ENCODE measurements at places on chromosomes 7 and 10.

- no peak for DNase-seq
These were observed 102.3 kb downstream of the KLF6 start for GRCh38 chr10:3682745-3683144.

- DNase-seq = peak; percentile 1
These were observed 655.0 kb upstream of the ADARB2 start for GRCh38 chr10:2392145-2392812.

GRCh38 chr10:17607603-17608332, 9.4 kb downstream of the HACD1 start:
- peak; percentile 57 for DNase-seq

GRCh38 chr10:11647676-11648075, 36.2 kb upstream of the USP6NL start:
- no peak for DNase-seq

- DNase-seq = no peak
These were observed 115.8 kb upstream of the TCERG1L start for GRCh38 chr10:131427281-131427680.

GRCh38 chr10:132115732-132116131, 50.0 kb downstream of the JAKMIP3 start:
- DNase-seq = peak; percentile 18

GRCh38 chr10:45557275-45557905, 115.2 kb downstream of the ZFAND4 start:
- no peak for DNase-seq

DNA sequence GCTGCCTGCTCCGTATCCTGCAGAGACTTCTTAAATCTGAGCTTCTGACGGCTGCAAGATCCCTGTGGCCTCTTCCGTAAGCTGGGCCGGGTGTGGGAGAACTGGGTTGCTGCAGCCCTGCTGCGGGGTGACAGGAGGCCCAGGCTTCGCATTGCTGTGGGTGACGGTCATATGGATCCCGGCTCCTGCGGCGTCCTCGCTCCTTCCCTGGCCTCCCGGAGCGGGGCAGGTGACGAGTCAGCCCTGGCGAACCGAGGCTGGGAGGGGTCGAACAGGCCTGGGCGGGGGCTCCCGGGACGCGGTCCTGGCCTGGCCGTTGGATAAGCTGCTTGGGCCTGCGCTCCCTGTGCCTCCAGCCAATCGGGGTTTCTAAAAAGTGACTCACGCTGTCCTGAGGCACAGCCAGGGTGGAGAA, 7.8 kb upstream of the UBE2D1 start:
- DNase-seq = peak; percentile 70

DNA sequence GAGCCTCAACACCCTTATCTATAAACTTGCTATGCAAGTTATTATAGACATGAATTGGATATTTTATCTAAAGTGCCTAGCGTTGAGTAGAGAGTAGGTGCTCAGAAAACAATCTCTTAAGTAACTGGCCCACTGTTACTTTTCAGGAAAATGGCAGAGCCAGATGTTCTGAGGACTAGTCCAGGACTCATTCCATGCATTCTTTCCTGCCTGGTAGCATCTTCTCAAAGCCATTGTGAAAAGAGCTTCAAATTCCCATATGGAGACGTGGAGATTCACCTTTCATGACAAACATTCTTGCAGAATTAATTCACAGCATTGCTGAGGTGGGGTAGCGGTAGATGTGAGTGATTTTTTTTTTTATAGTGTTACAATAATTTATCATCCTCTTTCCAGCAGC, 35.9 kb upstream of the ITPRID1 start:
- no peak for DNase-seq

DNA sequence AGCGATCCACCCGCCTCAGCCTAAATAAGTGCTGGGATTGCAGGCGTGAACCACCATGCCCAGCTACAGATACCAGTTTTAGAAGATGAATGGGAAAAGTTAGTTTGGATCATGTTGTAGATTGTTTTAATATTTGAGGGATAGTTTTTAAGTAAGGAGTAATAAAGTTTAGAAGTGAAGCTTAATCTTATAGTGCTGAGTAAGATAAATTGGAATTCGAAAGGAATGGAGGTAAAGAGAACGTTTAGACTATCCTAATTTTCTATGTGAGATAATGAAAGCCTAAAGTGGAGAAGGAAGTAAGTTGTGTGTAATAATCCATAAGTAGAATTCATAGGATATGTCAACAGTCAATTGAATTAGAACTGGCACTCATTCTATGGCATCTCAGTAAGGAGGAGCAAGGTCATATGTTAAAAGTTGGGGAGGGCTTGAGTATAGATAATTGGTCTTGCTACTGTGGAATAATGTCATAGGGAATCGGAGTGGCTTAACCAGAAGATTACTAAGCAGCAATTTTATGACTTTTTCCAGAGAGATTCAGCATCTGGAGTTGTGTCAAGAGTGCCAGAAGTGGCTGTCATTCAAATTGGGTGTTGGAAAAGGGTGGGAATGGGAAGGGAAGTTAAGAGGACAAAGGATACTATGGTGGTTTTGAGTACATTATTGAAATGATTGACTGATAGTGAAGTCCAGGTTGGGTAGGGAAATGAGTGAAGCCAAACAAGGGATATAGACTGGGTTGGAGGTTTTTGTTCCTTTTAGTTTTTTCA, 12.1 kb downstream of the TAX1BP1 start:
- no peak for DNase-seq
